Esophagus squamous epithelium (tissue), 5 donors: ENCODE measurements at places on chromosomes 4 and X. TPM values are rescaled to one million over a fixed set of nuclear protein-coding genes. Genes with fewer than 3 reads are reported as not detected.

Gene GLRA3
- not detected for total RNA-seq

DNA sequence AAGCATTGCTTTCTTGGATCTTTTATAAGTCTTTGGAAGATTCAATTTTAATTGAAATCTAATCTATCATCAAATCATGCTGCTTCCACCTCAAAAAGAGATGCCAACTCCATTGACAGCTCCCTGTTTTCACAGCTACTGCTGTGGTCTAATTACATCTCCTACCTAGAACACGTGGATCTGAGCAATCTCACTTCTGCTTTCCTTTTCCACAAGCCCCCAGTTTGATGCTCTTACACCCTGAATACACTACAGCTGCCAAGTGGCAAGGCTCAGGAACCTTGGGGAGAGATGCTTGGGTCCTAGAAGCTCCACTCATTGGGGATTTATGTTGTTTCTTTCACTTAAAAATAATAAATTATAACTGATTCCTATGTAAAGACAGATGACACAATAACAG lies 172.0 kb downstream of the CFAP299 start:
- no peak for DNase-seq

- no peak for DNase-seq
Observed at GRCh38 chr4:92501456-92501855, 197.7 kb downstream of the GRID2 start.

DNA sequence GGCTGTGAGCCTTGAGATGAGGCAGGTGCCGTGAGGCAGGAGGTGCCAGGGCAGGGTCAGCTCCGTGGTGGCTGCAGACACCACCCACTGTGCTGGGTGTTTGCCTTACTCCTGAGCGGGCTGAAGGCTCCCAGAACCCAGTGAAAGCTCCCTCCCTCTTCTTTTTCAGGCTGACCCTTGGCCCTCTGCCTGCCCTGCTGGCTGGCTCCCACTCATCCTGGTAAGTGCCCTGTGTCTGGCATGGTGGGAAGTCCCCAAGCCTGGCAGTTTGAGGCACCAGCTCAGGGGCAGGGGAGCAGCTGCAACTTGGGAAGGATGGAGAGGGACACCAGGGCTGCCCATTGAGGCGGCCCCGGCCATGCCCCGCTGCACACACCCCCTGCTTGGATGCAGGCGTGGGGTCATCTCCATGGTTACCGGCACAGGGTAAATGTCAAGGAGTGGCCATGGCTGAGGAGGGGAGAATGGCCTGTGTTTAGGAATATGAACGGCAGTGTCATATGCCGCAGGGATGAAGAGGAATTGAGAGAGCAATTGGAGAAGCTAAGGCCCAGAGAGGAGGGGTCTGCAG lies 16.8 kb downstream of the SH3BP2 start:
- DNase-seq: no peak

DNA sequence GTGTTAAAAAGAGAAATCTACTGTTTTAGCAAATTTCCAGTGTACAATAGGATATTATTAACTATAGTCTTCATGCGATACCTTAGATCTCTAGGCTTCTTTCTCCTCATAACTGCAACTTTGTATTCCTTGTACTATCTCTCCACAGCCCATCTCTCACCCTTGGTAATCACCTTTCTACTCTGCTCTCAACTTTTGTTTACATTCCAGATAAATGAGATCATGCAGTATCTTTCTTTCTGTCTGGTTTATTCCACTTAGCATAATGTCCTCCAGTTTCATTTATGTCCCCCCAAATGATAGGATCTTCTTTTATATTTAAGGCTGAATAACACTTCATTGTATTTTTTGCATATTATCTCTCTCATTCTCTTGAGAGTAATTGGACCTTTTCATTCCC lies 165.5 kb downstream of the HS3ST1 start:
- DNase-seq: no peak

DNA sequence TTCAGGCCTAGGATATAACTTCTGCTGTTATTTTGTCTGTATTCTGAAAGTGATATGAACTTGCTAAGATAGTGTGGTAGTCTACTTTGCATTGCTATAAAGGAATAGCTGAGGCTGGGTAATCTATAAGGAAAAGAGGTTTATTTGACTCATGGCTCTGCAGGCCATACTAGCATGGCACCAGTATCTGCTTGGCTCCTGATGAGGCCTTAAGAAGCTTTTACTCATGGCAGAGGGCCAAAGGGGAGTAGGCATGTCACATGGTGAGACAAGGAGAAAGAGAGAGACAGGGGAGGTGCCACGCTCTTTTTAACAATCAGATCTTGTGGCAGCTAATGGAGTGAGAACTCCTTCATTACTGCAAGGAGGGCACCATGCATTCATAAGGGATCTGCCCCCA lies 247.3 kb downstream of the GPAT3 start:
- DNase-seq: no peak

- DNase-seq: no peak
Observed at GRCh38 chrX:11346121-11346682, 53.0 kb downstream of the AMELX start.

- DNase-seq: no peak
Observed at GRCh38 chr4:156673483-156673882, 298.1 kb downstream of the PDGFC start.

DNA sequence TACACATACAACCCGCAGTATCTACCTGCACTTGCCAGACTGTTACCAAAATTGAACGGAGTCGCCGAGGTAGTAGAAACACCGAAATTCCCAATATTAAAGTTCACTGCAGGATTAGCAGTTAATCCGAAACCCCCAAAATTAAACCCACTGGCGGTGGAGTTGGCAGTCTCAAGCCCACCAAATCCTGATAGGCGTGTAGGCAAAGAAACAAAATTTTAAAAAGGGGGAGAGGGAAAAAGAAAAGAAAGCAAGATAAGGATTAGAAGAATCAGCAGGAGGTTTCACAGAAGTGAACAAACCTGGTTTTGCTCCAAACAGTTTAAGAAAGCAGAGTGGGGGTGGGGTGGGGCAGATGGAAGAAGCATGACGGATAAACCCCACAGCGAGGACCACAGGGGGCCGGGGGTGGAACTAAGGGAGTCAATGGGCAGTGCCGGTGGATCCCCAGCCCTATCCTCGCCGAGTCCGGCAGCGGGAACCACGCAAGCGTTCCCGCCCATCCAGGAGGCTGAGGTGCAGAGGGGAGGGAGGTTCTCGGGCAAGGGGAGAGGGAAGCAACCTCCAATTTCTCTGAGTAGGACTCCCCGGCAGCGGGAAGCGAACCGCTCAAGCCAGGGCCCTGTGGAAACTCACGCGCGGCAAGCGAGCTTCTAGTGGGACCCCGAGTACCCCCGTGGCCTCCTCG lies 599 bp downstream of the NUP54 start:
- no peak for DNase-seq

Gene RIPPLY1
- not detected for total RNA-seq

Gene RAB9A
- 28.6 TPM for total RNA-seq

- DNase-seq: no peak
Observed at GRCh38 chr4:1490011-1490653, 83.9 kb upstream of the NKX1-1 start.

- no peak for DNase-seq
Observed at GRCh38 chr4:80812145-80812544, 218.4 kb upstream of the BMP3 start.

DNA sequence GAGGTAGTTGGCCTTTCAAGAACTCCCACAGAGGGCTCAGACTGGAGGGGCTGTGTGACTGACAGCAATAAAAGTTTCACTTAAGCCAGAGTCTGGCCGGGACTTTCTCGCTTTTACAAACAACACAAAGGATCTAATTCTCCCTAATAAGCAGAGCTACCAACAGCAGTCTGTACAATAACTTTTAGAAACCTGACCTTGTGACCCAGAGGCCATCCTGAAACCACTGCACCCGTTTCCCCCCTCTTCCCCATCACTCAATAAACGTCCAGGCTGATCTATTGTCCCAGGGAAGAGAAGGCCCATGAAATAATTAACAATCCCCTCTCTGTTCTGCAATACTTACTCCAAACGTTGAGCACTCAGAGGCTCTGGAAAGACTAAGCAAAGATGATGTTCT lies 442.4 kb downstream of the ZIC3 start:
- no peak for DNase-seq

Gene ARHGAP4
- total RNA-seq: 8.2 TPM

DNA sequence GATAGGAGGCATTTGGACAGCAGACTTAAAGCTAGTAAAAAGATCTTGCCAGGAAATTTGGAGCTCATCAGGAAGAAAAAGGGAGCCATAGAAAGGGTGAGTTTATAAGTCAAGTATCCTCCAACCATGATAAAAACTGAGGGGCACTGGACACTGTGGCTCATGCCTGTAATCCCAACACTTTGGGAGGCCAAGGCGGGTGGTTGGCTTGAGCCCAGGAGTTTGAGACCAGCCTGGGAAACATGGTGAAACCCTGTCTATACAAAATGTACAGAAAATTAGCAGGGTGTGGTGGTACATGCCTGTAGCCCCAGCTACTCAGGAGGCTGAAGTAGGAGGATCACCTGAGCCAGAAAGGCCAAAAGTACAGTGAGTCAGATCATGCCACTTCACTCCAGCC lies 48.7 kb downstream of the ANTXR2 start:
- no peak for DNase-seq

Gene HTN3
- not detected for total RNA-seq

DNA sequence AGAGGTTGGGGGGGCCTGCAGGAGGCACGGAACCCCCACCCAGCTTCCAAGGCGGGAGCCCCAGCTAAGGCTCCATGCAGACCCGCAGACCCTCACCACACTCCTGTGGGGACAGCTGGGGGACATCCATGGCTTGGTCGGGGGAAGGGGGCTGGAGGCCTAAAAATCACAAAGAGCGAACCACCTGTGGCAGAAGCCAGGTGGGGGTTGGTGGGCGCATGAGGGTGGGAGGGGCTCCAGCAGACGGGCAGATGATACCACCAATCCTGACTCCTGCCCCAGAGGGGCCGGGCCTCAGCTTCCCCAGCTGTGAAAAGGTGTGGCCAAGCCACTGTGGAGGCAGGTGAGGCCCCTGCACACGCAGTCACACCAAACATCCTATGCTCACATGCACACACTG lies 111.6 kb downstream of the FAM53A start:
- no peak for DNase-seq

GRCh38 chrX:29841750-29842149 lies 373.6 kb upstream of the MAGEB2 start:
- no peak for DNase-seq

Gene CXorf58
- total RNA-seq: not detected

GRCh38 chr4:72286185-72286584 lies 254.4 kb downstream of the NPFFR2 start:
- DNase-seq: no peak

- no peak for DNase-seq
Observed at GRCh38 chr4:163726641-163727040, 232.2 kb downstream of the TMA16 start.

Gene SPARCL1
- total RNA-seq: 37.3 TPM

DNA sequence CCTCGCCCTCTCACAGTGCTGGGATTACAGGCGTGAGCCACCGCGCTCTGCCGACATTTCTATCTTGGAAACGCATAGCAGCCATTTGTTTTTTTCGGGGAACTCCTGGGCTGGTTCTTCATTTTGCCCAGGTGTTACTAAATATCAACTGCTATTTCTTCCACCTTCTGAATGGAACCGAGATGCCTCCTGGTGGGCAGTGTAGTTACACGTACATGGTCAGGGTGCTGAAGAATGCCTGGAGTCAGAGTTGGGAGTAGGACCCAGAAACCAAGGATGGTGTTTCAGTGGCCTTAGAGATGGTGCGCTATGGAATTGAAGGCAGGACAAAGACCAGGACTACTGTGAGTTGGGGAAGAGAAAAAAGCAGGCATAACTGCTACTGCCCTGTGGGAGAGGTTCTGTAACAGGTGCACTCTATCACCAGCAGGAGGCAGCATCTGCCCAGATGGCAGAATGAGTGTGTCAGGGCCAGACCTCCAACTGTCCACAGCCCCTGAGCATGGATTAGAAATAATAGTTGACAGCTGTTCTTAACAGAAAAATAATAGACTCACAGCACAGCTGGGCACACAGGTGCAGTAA lies 81.7 kb downstream of the ZC4H2 start:
- no peak for DNase-seq

GRCh38 chr4:54687887-54688841 lies 30.4 kb downstream of the KIT start:
- no peak for DNase-seq

GRCh38 chr4:100421361-100421978 lies 96.4 kb downstream of the EMCN start:
- DNase-seq: no peak

Gene TEC
- total RNA-seq: 8.3 TPM

- no peak for DNase-seq
Observed at GRCh38 chr4:26385690-26386089, 64.9 kb downstream of the RBPJ start.

DNA sequence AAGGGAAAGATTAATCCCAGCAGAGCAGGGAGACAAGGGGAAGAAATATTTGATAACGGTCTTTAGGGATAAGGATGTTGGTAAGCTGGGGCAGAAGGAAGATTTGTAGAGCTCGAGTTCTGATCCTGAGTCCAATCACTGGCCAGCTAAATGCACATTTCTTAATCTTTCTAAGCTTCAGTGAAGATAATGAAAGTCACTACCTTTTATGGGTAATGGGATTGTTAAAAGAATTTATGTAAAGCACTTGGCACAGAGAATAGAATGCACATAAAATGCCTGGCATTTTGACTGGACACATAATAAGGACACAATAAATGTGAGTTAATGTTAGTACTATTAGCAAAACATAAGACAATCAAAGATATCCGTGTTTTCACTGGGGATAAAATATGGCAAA lies 43.3 kb downstream of the NCAPG start:
- DNase-seq: no peak

- DNase-seq: no peak
Observed at GRCh38 chr4:1517592-1518411, 111.6 kb upstream of the NKX1-1 start.

Gene ADGRG2
- 1.1 TPM for total RNA-seq

DNA sequence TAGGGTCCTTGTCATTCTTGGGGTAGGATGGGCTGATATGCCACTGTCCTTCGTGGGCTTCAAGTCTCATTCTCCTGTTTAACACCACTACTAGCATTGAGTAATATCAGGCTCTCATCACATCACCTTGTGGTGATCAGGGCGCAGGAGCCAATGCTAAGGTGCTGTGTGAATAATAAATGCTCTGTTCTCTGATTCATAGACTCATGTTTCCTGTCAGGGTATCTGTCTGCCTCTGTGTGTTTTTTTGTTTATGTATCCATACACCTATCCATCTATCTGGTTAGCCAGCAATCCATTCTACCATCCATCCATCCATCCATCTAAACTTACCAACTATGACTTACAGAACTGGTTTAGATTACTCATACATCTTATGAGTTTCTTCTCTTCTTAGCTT lies 525.1 kb upstream of the ATOH1 start:
- DNase-seq: no peak

GRCh38 chrX:10240918-10241317 lies 84.1 kb downstream of the CLCN4 start:
- no peak for DNase-seq

DNA sequence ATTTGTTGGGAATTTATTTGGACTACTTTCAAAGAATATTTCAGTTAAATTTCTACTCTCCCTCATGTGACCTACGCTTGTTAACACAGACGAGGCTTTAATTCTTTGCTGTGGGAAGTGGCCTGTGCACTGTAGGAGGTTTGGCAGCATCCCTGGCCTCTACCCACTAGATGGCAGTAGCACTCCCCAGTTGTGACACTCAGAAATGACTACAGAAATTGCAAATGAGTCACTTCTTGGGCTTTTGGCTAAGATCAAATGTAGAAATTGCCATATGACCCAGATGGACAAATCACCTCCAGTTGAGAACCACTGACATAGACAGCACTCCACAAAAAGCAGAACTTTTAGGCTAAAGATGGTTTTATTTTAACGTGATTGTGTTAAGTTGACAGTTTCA lies 22.1 kb downstream of the PIR start:
- DNase-seq: no peak

Gene PWWP3B
- total RNA-seq: not detected

Gene MXRA5
- 9.9 TPM for total RNA-seq
